ENCODE measurements at places on chromosomes 2 and 18.

GRCh38 chr2:212245880-212246279, 292.7 kb downstream of the ERBB4 start:
- DNase-seq = no peak

DNA sequence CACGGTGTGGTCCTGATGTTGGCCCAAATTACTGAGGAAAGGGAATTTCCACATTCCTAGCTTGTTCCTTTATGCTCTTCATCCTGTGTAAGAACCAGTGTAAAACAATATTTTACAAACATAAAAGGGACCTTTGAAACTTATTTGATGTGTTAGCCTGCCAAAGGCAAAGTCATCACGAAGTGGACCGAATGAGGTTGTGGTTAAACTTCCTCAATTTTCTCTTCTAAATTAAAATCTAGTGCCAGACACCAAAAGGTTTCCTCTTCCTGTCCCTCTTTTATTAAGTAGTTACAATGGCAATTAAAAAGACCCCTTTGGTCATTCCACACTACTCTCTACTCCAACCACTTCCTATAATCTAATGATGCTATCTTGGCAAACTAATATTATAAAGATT, 279.8 kb downstream of the AFF3 start:
- DNase-seq = no peak

- no peak for DNase-seq
Observed at GRCh38 chr18:955384-956066, 50.9 kb downstream of the ADCYAP1 start.

GRCh38 chr2:105598829-105599698, 145.6 kb upstream of the NCK2 start:
- no peak for DNase-seq

DNA sequence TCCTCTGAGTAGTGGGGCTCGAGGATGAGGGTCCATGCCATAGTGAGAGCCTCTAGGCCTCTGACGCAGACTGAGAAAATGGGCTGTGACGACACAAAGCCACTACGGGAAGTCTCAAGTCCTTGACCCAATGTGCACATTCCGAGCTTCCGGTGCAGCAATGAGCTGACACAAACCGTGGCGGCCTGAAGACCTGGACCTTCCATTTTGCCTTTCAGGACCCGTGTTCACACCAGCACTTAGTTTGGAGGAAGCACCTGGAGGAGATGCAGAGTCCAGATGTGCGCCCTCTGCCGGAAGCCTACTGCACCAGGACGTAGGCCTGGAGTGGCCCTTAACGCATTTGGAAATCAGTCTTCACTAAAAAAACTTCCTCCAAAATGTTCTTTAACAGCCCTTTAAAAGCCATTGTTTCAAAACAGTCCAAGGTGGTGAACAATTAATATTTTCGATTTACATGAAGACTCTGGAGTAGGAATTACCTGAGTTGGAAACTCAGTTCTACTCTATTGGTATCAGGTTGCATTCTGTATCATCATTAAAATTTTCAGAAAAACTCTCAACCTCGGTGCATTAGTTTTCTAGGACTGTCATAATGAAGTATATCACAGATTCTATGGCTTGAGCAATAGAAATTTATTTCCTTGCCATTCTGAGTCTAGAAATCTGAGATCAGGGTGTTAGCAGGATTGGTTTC, 33.9 kb downstream of the BMP10 start:
- DNase-seq = no peak

GRCh38 chr18:24064391-24065100, 50.0 kb downstream of the TTC39C start:
- no peak for DNase-seq

DNA sequence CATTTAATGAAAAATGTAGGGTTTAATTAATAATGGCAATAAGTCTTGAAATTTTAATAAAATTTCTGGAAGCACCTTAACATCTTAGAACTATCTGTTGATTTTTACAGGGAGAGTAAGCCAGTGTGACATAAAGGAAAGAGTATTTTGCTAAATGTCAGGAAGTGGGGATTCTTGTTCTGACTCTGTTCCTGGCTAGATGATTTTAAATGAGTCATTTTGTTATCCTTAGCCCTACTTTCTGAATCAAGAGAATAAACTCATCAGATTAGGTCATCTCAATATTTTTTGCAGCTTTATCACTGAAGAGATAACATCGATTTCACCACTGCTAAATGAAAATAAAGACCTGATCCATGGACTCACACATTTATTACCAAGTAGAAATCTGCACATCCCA, 377.5 kb upstream of the CYRIA start:
- no peak for DNase-seq

DNA sequence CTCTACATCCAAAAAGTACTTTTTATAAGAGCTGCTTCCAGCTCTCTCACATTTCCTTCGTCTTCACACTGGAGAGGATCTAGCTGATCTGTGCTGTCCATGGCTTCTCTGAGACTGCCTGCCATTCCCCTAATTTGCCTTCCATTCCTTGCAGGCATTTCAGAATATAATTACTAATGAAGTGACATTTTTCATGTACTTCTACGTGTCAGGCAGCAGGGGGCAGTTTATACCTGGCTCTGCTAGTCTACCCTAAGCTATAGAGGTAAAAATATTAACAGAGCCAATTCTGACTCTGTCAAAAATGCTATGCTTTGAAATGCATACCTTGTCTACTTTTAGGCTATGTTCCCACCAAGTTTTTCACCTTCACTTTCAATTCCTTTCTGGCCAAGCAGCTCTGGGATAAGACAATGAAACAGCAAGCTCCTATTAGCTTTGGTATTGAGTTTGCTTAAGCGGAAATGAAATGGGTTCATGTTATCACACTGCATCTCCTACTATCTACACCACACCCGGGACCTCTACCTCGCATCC, 81.9 kb downstream of the MEP1B start:
- no peak for DNase-seq

DNA sequence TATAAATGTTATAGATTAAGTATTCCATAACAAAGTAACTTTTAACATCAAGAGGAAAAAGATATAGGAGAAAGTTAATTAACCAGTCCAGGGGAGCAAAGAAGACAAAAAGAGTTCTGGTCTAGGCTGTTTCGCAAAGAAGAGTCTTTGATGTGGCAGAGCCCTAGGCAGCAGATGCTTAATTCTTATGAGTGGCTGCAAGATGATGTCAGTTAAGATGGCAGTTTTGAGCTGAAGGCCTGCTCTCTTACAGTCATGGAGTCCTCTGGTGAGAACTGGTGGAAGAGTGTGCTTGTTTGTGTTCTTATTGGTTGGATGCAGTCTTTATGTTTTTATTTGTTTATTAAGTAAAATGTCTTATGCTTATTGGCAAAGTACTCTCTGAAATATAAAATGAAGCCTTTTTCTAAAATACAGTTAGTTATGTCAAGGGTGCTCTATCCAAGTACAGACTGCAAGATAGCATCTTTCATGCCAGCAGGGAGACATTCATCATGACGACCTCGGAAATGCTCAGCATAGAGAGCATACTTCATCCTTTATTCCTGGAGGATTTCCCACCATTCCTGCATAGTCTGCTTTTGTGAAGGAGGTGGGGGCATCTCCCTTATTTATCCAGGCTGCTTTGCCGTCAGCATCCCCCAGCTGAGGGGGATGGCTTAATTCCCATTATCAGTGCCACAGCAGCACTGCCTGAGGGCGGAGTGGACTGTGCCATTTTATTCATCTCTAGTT, 38.9 kb upstream of the SERPINE2 start:
- DNase-seq = no peak

GRCh38 chr2:237244976-237245646, 159.4 kb downstream of the COPS8 start:
- no peak for DNase-seq

DNA sequence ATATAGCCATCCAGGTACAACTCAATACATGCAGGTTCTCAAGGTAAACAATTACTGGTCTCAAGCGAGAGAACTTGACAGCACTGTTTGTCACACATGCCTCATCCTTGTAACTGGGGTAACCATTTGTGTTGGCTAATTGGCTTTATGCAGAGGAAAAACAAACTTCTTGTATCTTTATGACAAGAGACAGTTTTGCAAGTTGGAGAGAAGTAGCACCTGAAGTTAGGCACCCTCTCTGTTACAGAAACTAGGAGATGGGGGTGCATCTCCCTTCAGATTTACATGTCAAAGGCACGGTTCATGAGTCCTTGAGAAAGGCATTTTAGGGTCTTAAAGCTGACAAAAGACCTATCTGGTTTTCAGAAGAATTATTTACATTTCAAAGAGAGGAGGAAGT, 241.7 kb downstream of the CD226 start:
- no peak for DNase-seq

DNA sequence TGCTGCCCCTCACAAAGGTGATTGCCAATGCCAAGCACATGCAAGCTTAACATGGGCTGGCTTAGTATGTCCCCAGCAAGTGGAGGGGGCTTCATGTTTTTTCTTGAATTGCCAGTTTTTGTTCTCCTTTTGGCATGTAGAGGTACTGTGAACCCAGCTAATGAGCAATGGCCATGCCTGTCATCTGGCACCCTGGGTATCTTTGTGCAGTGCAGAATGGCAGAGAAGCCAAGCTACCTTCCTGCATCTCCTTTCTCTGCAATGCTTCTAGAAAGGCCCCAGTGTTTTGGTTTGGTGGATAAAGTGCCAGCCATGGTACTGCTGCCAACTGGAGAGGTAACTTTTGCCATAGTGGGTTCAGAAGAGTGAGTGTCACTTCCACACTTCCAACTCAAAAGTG, 576.9 kb downstream of the CMPK2 start:
- no peak for DNase-seq

DNA sequence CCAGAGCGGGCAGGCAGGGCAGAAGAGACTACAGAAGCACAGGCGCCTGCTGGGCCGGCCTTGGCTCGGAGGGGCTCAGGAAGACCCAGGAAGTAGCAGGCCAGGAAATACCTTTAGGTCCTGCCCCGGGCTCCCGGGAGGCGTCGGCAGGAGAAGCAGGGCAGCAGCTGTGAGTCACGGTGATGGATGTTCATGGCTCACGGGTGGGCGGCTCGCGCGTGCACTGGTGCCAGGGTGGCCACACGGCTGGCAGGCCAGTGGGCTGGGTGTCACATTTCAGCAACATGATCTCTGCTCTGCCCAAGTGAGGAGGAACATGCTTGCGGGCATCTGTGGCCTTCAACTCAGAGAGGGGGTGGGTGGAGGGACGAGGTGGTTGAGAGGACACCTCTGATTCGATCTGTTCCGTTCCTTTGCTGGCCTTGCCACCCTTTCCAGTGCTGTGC, 139.3 kb downstream of the KLHL29 start:
- DNase-seq = no peak

DNA sequence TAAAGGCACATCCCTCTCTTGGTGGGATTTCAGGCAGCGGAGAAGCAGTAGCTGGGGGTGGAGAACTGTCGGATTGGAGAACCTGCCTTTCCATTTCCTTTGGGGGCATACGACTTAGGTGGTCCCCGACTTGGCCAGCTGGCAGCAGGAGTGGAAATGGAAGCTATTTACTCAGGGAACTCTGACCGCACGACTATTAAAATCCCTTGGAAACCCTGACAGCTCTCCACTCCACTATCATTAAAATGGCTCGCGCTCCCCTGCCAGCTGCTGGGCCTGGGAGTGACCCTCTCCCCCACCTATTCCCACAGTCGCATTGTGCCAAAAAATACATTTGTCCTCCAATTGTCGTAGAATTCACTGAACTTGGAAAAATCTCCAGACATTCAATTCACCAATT, 77.7 kb upstream of the APCDD1 start:
- DNase-seq = no peak

- DNase-seq = no peak
Observed at GRCh38 chr2:216406826-216407225, 5.5 kb upstream of the SMARCAL1 start.

DNA sequence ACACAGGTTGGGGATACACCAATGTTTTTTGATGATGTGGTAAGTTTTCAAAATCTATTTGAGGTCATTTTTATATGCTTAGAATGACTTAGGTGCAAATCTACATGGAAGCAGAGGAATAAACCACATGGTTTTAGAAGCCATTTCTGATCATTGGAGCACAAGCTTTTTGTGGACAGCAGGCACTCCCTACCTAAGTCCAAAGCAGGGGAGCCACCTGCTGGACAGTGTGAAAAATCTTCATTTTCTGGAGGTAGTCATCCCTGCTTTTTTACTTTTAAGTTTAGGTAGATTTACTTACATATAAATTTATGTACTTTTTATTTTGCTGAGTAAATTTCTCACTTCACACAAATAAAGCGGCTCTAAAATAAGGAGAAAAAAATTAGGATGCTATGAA, 323.2 kb downstream of the PLCL1 start:
- no peak for DNase-seq

All from esophagus squamous epithelium (tissue), 5 donors.